ENCODE measurements at places on chromosomes 6 and 20.
A peak's percentile ranks its signal among the peaks of the same experiment; 100 is the strongest.

DNA sequence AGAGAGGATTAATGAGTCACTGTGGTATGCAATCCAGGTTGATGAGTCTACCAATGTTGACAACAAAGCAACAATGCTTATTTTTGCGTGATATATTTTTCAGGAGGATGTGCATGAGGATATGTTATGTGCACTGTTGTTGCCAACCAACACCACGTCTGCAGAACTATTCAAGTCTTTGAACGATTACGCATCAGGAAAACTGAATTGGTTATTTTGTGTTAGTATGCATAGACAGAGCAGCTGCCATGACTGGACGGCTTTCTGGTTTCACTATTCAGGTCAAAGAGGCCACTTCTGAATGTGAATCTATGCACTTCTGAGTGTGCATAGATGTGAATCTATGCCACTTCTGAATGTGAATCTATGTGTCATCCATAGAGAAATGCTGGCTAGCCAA lies 134.0 kb upstream of the GRIK2 start:
- no peak for DNase-seq

- DNase-seq = peak; percentile 45
Measured at GRCh38 chr20:41617059-41617901, 897 bp downstream of the CHD6 start.

GRCh38 chr20:38120625-38120988 lies 44.5 kb downstream of the TGM2 start:
- DNase-seq = no peak

DNA sequence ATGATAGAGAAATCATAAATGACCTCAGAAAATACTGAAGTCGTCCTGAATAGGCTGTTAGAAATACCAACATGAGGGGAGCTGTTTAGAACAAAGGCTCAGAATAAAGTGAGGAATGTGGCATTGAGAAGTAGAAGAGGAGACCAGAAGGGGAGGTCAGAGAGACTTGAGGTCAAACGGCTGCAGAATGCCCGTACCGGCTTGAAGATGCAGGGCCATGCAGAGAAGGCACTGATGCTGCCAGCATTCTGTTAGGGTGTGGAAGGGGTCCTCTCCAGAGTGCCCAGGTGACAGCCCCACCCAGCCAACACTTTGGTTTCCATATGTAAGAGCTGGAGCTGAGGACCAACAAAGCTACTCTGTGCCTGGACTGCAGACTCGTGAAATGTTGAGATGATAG lies 570.9 kb downstream of the CDH26 start:
- no peak for DNase-seq

DNA sequence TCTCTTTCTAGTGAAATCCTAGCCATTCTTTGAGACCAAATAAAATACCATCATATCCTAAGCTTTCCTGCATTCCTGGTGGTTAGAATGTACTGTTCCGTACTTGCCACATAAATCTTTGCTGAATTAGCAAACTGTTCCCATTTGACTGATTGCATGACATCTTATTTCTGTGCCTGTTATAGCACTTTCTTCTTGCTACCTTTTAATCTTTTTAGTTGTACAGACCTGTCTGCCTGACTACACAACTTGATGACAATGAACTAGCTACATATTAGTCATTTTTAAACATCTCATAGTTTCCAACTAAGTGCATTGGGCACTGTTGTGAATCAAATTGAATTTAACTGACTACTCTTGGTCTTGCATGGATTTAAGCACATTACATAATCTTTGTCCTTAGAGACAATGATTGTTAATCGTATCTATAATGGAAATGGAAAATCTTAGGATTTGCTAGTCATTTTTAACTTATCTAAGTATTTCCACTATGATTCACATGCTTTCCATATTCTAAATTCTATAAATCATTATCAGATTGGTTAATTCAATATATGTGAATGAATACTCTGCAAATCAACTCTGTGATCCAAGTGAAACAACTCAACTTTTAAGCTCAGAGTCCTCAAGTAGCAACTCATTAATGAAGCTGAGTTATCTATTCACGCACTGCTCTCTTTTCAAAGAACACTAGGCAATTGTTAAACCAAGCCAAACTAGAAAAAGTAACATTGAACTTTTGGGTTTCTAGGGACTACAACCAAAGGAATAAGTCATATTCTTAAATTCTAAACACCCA lies 109.0 kb downstream of the TNFRSF21 start:
- no peak for DNase-seq

DNA sequence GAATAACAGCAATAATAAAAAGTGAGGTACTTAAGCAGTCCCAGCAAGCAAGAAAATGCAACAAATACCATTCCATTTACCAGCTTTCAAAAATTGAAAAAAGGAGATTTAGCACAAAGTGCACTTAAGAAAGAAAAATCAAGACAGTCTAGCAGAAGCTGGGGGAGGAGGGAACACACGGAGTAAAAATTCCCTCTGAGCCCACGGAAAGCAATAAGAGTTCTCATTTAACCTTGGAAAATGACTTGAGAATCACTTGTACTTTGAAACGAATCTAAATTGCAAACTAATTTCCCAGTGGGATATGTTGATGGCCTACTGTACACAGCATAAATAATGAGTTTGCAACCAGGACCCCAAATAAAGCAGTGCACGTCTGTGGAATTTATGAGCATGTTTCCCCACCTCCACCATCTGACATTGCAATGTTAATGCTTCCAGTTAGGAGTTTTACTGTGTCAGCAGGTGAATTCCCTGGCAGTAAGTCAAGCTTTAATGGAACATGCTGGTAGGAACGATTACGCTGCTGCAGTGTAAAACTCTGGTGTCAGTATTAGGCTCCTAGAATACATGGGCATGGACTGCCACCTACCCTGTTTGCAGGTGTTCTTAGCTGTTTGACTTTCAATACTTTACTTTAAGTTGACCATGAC lies 386.8 kb downstream of the HDGFL1 start:
- DNase-seq = no peak

GRCh38 chr6:3794092-3794491 lies 42.6 kb upstream of the PXDC1 start:
- no peak for DNase-seq

GRCh38 chr20:51140671-51141070 lies 117.8 kb upstream of the KCNG1 start:
- no peak for DNase-seq

- no peak for DNase-seq
Measured at GRCh38 chr6:119862719-119863118, 513.2 kb upstream of the MAN1A1 start.

- DNase-seq = no peak
Measured at GRCh38 chr20:41714030-41714429, 95.9 kb upstream of the CHD6 start.

- DNase-seq = no peak
Measured at GRCh38 chr6:144383336-144383735, 98.2 kb downstream of the UTRN start.

- no peak for DNase-seq
Measured at GRCh38 chr6:33641144-33641543, 20.0 kb downstream of the ITPR3 start.

- no peak for DNase-seq
Measured at GRCh38 chr6:36722879-36723278, 25.3 kb downstream of the RAB44 start.

DNA sequence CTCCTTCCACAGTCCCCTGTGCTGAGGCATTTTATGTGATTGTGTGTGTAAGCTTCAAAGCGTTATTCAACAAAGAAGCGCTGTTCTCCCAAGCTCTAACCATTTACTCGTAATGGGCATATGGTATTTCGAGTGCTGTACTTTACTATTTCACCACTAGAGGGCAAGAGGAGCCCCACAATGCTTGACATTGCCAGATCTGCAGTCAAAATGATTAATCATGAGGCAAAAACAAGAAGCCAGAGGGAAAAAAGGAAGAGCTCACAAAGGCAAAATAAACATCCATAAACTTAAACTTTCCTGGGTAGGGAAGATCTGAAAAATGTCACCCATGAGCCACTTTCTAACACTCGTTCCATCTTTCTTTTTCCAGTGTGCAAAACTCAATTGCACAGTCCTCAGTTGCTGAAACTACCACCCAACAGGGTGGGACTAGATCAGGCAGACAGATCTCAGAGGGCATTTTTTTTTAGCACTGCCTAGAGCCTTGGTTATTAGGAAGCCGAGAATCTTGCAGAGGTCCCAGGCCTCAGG lies 215.0 kb upstream of the PLCB4 start:
- DNase-seq = no peak

DNA sequence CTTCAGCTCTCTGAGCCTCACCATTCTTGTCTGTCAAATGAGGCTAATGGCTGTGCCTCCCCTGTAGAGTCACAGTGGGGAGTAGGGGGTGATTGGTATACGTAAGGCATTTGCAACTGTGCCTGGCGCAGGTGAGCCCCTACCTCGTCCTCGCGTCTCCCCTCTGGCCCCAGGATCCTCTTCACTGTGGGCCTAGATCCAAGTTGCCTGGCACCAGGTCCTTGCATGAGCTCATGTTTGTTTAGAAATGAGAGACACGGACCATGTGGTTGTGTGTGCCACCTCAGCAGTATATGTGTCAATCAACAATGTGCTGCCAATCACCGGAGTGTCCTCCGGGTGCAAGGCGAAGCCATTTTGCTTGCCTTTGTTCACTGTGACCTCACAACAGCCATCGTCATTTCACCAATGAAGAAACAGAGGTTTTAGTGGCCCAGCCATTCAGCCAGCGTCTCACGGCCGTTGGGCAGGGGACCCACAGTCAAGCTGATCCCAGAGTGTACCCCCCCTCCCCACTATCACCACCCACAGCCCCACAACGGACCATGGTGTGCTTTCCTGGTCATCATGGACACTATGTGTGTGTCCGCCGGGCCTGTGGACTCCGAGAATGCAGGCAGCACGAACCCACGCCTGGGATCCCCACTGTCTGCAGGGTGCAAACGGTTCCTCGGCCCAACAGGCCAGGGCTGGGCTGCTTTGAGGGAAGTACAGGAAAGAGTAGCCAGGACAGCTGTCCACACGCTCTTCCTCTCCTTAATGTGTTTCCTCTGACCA lies 35.9 kb upstream of the STX16 start:
- DNase-seq = no peak

- no peak for DNase-seq
Measured at GRCh38 chr6:17879184-17879583, 108.3 kb downstream of the KIF13A start.

GRCh38 chr20:64057628-64058498 lies 5.1 kb upstream of the TCEA2 start:
- peak; percentile 46 for DNase-seq

- no peak for DNase-seq
Measured at GRCh38 chr6:166167801-166168615, at the start of gene TBXT. Gene TBXT (minus strand): TSS chr6:166167851. CDS start chr6:166167591, 260 bp downstream.

DNA sequence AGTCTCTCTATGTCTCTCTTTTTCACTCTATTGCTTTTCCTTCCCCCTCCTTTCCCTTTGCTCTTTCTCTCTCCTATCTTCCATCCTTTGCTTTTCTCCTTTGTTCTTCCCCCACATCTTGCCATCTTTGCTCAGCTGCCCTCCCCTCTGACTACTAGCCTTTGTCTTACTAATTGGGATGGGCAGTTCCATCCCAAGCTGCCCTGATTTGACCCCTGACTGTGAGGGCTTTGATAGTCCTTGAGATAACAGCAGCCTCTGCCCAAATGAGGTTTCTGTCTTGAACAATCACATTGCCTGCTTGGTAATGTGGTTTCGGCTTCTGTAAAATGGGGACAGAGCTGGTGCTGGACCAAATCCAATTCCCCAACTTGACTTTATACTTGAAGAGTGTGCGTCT lies 327.7 kb downstream of the DHX35 start:
- no peak for DNase-seq

DNA sequence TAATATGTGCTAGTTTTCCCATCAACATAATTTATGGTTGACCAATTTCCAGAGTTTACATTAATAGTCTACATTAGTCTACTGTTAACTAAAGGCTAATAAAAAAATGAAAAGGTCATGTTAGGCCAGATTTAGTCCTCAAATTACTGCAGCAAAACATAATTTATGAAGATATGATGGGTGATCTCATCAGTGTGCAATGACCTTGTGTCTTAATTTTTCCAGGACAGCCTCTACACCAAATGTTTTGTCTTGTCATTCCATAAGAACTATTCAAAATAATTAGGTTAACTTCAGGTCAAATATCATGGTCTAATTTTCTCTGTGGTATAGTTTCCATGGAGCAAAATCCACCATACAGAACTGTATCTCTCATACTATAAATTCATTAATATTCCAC lies 234.2 kb downstream of the COL12A1 start:
- DNase-seq = no peak

DNA sequence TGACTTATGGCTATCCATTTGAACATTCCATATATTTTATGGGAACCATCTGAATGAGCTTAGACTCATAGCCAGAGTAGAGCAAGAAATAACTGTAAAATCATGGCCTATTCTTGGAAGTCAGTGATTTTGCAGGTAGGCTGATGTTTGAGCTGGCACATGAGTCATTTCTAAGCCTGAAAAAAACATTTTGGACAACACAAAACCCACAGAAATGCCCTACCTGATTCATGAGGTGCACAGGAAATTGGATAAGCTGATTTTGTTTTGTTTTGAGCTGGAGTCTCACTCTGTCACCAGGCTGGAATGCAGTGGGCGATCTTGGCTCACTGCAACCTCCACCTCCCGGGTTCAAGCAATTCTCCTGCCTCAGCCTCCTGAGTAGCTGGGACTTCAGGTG lies 443.0 kb downstream of the PKHD1 start:
- no peak for DNase-seq

Measured in stimulated activated naive CD4-positive, alpha-beta T cell (primary cell).